ENCODE measurements at places on chromosomes 1 and 21.
A peak's percentile ranks its signal among the peaks of the same experiment; 100 is the strongest.

GRCh38 chr1:61175976-61176375 is 93.6 kb downstream of the NFIA start:
- no peak for DNase-seq

DNA sequence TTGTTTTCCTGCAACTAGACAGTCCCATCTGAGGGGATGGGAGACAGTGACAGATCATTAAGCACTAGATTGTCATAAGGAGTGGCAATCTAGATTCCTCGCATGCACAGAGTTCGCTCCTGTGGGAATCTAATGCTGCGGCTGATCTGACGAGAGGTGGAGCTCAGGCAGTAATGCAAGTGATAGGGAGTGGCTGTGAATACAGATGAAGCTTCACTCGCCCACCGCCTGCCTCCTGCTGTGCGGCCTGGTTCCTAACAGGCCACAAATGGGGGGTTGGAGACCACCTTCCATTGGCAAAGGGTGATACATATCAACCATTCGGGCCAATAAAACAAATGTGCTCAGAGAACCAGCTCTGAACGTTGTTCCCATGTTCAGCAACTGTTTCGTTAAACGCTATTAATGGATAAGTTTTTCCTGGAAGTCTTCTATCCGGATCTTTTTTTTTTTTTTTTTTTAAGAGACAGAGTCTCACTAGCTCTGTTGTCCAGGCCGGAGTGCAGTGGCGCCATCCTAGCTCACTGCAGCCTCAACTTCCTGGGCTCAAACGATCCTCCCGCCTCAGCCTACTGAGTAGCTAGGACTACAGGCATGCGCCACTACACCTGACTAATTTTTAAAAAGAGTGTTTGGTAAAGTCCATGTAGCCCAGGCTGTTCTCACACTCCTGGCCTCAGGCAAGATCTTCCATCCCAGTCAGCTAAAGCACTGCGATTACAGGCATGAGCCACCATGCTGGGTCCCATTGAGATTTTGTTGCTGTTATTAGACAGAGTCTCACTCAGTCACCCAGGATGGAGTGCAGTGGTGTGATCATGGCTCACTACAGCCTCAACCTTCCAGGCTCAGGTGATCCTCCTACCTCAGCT is 8.7 kb upstream of the RSRP1 start:
- no peak for DNase-seq

GRCh38 chr1:48073798-48074530 is 76.8 kb upstream of the TRABD2B start:
- no peak for DNase-seq

GRCh38 chr1:68528243-68528642 is 31.4 kb upstream of the DEPDC1 start:
- no peak for DNase-seq

DNA sequence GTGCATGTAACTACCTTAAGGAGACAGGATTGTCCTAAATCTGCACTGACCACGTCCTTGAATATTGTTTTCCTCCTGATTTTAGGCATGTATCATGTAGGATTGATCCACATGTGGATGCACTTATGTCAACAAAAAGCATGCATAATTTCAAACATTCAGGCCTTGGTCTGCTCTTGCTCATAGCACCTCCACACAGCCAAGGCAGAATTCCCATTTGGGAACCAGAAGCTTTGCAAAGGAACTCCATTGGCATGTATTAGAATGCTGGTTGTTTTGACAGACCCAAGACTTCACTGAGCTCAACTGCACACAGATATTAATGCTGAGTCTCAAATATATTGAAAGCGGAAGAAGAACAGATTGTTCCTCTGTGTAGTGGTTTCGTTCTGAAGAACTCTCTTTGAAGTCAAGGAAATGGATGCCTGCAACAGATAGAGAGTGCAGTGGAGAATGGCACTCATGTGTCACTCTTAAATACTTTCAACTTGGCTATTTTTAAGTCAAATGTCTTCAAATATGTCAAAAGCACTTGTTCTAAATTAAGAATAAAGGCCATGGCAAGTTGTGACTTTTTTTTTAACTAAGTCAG is 387.6 kb downstream of the LTN1 start:
- DNase-seq = peak; percentile 43

GRCh38 chr1:81231729-81232038 is 569.0 kb upstream of the ADGRL2 start:
- no peak for DNase-seq

DNA sequence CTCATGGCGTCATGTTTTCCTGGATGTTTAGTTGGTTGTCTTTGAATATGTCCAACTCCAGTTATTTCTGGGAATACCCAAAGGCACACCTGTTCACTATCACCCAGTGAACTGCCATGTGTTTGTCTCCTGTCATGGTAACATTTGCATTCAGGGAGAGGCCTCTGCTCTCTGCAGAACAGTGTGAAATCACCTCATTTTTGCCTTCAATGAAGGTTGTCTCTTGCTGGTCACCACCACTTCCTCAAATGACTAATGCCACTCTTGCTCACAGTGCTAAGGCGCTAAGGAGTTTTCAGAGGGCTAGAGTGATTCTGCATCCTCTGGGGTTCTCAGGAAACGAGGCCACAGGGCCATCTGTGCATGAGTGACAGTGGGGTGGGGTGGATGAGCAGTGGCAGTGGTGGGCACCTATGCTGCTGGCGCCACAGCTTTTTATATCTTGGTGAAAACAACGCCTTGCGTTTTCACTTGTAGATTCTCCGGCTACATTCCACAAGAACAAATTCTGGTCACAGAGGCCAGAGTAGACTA is 60.0 kb upstream of the ATP5PO start:
- DNase-seq = peak; percentile 67

- peak; percentile 35 for DNase-seq
These were observed 9.2 kb downstream of the S100A10 start for GRCh38 chr1:151984313-151984956.

- no peak for DNase-seq
These were observed 231.0 kb downstream of the SLC35F3 start for GRCh38 chr1:234135501-234135900.

GRCh38 chr1:206634365-206635079 is 814 bp upstream of the DYRK3 start:
- DNase-seq = peak; percentile 74

DNA sequence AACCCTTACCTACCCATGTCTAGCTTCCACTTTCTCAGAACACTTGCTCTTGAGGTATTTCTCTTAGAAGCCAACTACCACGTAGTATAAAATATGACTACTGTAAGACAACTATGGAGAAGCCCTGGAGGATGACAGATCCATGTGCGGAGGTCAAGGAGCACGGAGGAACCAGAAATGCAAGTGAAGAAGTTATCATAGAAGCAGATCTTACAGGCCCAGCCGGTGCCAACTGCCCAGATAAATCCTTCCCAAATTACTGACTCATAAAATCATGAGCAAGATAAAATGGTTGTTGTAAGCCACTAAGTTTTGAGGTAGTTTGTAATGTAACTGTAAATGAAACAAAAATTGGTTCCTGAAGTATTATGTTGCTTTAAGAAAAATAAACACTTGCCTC is 12.6 kb downstream of the GTF2B start:
- no peak for DNase-seq

- no peak for DNase-seq
These were observed 7.3 kb upstream of the ACOT11 start for GRCh38 chr1:54540582-54541295.

GRCh38 chr1:222521299-222522104 is 26.4 kb downstream of the HHIPL2 start:
- no peak for DNase-seq

DNA sequence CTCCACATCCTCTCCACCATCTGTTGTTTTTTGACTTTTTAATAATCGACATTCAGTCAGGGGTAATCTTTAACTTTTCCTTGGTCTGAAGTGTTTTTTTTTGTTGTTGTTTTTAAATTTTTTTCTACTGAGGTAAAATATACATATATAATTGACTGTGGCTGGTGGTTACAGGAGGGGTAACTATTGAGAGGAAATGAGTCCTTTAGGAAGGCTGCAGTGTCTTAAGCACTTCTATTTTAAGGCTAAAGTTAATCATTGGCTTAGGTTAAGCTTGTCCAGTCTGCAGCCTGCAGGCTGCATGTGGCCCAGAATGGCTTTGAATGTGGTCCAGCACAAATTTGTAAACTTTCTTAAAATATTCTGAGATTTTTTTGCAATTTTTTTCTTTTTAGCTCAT is 172.5 kb downstream of the CTH start:
- DNase-seq = no peak

DNA sequence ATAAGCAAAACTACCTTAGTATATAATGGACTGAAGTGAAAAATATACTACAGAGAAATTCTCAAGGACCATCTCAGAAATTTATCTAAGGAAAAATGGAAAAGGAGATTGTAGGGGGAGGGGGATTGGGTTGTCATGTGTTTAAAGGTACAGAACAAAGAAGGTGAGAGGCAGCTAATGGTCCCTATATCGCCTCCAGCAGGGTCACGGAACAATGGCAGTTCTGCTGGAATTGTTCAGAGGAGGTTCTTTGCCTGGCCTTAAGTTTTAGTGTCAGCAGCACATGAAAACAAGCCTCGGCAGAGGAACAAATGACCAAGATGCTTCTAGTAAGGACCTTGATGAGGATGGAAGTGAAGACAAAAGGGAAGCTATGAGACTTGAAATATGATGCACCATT is 42.0 kb upstream of the RGS2 start:
- DNase-seq = no peak

DNA sequence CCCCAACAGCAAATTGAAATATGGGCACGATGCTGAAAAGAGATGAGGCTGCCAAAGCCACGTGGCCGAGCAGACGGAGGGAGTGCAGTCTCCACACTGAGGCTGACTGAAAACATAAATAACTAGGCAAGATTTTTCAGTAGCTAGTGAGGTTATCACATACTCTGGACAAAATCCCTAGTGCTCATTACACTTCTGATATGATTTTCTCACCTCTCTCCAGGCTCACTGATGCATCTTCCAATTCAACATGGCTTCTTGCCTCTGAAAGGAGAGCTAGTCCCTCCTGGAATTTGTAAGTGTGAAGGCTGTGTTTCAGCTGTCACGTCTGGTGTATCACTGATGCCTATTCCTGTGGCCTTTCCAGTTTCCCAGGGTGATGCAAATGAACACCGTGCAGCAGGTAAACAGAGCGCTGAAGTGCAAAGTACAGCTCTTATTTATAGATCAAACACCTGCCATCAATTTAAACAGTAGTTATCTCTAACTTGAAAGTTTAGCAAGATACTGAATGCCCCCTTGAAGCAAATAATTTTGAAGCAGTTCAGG is 656.1 kb downstream of the KIF26B start:
- DNase-seq = no peak

- DNase-seq = no peak
These were observed 27.5 kb upstream of the H6PD start for GRCh38 chr1:9207086-9207485.
